ENCODE measurements at places on chromosomes 12 and 14. TPM values are rescaled to one million over a fixed set of nuclear protein-coding genes. Genes with fewer than 3 reads are reported as not detected.

Gene NRXN3
- total RNA-seq: 1.3 TPM

Gene CDC42BPB
- 66.2 TPM for total RNA-seq

Gene NOXRED1
- 5.3 TPM for total RNA-seq

Gene ARMH4
- not detected for total RNA-seq

Gene BDKRB1
- not detected for total RNA-seq

Gene CD69
- 4.0 TPM for total RNA-seq

Gene NRL
- total RNA-seq: 2.6 TPM

Gene DBX2
- total RNA-seq: not detected

Gene BCL2L2
- total RNA-seq: 25.4 TPM

Gene ADAM21
- 0.52 TPM for total RNA-seq

All from body of pancreas (tissue), 4 donors.